Tibial nerve (tissue), 4 donors: ENCODE measurements at places on chromosomes 16 and 17. TPM values are rescaled to one million over a fixed set of nuclear protein-coding genes. Genes with fewer than 3 reads are reported as not detected.

The NPB gene
- total RNA-seq = 4.2 TPM

The PITPNM3 gene
- total RNA-seq = 5.2 TPM

The TEX19 gene
- not detected for total RNA-seq

The HS3ST6 gene
- total RNA-seq = not detected

The C16orf92 gene
- not detected for total RNA-seq

The OTOP2 gene
- total RNA-seq = not detected

The LCAT gene
- total RNA-seq = 18.0 TPM

The TP53TG3F gene
- total RNA-seq = not detected

The TBKBP1 gene
- total RNA-seq = 7.6 TPM

The GOT2 gene
- 37.5 TPM for total RNA-seq

The SLC39A11 gene
- 19.9 TPM for total RNA-seq

The WNT9B gene
- total RNA-seq = 0.78 TPM

The GPRC5B gene
- 94.4 TPM for total RNA-seq

The DNAH17 gene
- total RNA-seq = under 0.01 TPM

The CTNS gene
- 48.8 TPM for total RNA-seq

The GP1BA gene
- not detected for total RNA-seq

The APOBR gene
- 4.5 TPM for total RNA-seq

The KRTAP9-2 gene
- total RNA-seq = not detected

The SPNS2 gene
- total RNA-seq = 22.3 TPM

The PRSS27 gene
- total RNA-seq = 4.2 TPM
